ENCODE measurements at places on chromosomes 6 and 20. TPM values are rescaled to one million over a fixed set of nuclear protein-coding genes. Genes with fewer than 3 reads are reported as not detected.

- DNase-seq = peak; percentile 45
These were observed 116.5 kb upstream of the ESR1 start for GRCh38 chr6:151690768-151691562.

DNA sequence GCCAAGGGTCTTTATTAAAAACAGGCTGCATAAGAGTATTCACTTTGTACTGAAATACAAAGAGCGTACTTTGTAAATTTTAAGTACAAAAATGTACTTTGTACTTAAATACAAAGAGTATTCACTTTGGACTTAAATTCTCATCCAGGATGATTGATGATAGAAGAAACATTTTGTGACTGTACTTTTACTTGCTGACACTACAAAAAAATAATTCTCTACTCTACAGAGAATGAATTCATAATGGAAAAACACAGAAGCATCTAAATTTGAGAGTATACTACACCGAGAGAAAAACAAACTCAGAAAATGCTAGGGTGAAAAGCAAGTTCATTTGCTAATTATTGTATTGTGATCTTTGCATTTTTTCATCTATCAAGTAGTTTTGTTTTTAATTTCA is 54.4 kb upstream of the STXBP5 start:
- DNase-seq = no peak

Gene TRIM38
- total RNA-seq = 39.9 TPM

DNA sequence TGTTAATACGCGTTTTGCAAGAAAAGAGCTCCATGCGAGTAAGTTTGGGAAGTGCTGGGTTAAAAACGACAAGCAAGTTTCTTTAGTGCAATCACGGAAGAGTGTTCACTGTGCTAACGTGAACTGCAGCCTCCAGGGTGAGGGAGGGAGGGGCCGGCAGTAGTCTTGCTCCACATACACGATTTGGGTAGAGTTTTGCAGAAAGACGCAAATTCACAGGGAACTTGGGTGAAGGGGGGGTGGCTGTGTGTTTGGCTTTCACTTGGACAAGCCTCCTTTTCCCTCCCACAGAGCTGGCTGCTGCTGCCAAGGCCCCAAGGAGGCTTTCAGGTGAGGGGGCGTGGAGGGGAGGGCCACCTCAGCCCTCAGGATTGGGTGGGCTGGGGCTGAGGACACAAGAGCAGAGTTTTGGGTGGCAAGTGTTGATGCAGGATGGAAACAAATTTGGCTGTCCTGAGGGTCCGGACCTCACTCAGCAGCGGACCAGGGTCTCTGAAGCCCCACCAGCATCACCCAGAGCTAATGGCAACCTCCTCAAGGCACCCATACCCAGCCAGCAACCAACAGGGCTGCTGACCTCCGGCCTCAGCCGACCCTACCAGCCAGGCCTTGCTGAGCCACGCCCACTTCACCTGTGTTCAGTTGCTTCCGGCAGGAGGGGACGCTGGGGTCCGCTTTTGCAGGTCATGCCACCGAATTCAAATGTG is 204.5 kb downstream of the ERMARD start:
- DNase-seq = no peak

DNA sequence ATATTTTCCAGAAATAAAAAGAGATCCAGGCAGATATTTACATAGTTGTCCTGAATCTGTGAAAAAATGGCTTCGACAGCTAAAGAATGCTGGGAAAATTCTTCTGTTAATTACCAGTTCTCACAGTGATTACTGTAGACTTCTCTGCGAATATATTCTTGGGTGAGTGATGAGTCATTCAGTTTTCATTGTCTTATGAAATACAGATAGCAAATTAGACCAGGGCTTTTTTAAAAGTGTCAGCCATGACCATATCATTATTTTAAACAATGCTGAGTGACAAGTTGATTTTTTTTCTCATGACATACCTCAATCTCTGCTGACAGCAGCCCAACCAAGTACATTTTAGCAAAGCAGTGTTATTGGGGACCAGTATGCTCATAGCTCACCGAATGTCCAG is 32.8 kb downstream of the TSPYL4 start:
- no peak for DNase-seq

DNA sequence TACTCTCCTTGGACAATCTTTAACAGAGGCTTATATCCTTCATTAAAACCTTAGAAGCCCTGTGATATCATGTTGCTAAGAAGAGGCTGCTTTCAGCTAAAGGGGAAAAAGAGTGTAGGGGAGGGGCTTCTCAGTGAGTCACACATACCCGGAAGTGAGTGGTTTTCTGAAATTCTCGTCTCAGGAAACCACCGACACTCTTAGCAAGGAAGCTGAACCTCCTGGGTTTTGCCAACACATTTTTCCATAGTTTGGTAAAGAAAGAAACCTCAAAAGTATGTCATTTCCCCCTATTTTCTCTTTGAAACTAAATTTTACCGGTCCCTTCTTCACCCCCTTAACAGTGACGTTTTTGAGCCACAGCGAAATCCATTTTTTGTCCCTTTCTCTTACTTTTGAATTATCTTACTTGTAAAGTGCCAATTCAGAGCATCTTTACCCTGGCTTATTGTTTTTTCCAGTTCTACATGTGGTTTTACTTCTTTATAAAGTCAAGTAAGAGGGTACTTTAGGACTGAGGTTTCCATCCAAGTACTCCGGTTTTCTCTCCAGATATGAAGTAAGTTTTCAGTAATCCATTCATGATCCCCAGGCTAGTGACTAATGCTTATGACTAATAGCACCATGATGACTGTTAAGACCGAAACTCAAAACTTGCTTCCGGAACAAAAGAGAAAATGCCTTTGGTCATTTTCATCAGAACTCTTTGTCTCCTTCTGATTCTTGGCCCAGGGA is 219.3 kb downstream of the ARHGAP18 start:
- peak; percentile 65 for DNase-seq

- peak; percentile 8 for DNase-seq
These were observed 15.0 kb downstream of the OR2B3 start for GRCh38 chr6:29071831-29072723.

DNA sequence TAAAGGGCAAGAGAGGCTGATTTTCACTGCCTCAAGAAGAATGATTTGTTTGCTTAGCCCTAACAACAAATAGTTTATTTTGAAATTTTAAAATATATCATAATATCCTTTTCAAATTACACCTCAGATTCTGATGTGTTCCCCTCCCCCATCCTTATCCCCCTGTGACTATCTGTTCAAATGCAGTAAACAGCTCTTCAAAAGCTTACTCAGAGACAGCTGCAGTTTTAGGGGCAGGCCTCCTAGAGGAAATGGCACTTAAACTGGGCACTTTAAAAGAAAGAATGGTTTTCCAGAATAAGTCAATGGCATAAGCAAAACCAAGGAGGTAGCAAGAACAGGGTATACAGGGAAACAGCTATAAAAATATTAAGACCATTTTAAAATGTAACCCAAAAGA is 118.6 kb upstream of the UST start:
- no peak for DNase-seq

GRCh38 chr6:21751608-21752007 is 158.1 kb downstream of the SOX4 start:
- DNase-seq = no peak

GRCh38 chr6:149368065-149368464 is 32.0 kb upstream of the SUMO4 start:
- DNase-seq = no peak

DNA sequence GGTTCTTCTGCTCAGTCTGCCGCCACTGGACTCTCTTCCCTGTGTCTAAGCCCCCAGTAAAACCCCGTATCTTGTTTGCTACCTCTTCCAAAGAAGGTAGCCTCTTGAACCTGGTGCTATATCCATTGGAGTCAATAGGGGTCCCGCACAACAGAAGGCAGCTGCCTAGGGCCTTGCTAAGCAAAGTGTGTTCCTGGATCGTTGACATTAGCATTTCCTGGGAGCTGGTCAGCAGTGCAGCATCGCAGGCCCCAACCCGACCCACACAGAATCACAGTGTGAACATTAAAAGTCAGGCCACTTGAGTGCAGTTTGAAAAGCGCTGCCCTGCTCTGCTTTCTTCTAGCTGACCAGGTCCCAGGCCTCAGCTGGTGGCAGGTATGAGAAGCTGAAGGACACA is 2.9 kb downstream of the ADA start:
- DNase-seq = no peak

Gene VSTM2L
- not detected for total RNA-seq

GRCh38 chr20:8431538-8432434 is 299.7 kb downstream of the PLCB1 start:
- no peak for DNase-seq

DNA sequence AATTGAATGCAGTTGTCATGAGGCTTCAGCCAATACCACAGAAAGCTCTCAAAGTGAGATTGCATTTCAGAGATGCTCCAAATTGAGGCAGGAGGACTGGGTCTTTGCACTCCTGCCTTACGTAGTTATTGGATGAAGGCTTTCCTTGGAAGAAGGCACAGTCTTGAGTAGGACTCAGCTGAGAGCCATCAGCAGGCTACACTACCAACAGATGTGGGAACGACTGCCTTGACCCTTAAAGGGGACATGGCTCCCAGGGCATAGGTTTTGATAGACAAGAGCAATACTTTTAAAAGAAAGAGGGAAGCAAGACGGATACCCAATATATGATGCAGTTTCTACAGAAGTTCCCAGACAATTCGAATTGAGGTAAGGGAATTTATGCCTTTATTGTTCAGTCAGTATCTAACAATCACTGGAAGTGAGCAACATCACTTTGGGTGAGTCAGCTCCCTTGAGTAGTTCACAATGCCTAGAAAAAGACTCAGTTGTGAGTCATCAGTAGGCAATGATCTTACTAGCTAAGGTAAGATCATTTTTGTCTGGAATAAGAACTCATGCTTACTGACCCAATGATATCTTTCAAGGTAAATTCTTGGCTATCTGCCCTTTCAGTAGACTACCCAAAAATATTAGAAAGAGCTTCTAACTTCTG is 390.8 kb downstream of the GJA1 start:
- peak; percentile 1 for DNase-seq

DNA sequence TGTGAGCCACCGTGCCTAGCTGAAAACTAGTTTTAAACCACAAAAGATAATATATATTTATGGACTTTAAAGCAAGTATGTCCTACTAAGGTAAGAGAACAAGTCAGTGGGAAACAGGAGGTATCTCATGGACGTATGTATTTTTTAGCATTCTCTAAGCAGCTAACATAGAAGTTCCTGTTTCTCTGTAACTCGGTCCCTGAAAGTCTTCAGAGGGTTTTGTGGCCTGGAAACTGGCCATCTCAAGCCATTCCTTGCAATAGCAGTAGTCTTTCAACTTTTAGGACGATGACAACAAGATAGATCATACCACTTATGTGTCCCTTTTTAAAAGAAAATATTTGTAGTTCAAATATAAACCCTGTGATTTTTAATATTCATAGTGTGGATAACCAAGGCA is 95.6 kb upstream of the RALGAPA2 start:
- no peak for DNase-seq

Gene KIF13A
- 0.46 TPM for total RNA-seq

Gene DCDC2
- total RNA-seq = not detected

Gene GPLD1
- 0.82 TPM for total RNA-seq

DNA sequence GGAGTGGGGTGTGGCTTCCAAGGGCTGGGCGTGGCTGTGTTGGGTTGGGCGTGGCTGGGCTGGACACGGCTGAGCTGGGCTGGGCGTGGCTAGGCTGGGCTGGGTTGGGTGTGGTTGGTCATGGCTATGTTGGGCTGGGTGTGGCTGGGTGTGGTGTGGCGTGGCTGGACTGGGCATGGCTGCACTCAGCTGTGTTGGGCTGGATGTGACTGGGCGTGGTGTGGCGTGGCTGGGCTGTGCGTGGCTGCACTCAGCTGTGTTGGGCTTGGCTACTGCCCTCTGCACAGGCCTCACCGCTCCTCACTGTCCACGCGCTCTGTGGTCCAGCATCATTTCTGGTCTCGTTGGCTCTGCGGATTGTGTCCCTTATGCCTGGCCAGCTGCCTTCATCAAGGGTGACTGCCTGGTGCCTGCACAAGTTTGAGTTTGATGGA is 43.5 kb upstream of the SLCO4A1 start:
- DNase-seq = no peak

Gene OOEP
- total RNA-seq = 0.76 TPM

Gene BPIFB4
- not detected for total RNA-seq

DNA sequence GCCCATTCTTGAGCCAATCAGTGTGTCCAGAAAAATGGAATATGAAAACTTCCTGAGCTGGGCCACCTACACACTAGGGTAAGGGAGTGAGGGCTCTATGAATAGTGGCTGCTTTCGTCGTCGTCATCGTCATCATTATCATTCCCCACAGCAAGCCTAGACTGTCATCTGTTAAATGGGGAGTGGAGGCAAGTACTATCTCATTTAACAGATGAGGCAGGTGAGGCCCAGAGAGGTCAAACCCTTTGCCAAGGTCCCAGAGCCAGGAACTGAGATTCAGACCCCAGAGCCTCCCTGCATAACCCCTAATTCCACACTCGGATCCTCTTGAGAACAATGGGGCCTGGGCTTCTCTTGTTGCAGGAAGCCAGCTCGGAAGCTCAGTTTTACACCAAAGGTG is 20.6 kb downstream of the BPIFB1 start:
- DNase-seq = no peak

Gene ERVFRD-1
- total RNA-seq = not detected

- DNase-seq = peak; percentile 72
These were observed 25.3 kb downstream of the BFSP1 start for GRCh38 chr20:17505636-17506517.

DNA sequence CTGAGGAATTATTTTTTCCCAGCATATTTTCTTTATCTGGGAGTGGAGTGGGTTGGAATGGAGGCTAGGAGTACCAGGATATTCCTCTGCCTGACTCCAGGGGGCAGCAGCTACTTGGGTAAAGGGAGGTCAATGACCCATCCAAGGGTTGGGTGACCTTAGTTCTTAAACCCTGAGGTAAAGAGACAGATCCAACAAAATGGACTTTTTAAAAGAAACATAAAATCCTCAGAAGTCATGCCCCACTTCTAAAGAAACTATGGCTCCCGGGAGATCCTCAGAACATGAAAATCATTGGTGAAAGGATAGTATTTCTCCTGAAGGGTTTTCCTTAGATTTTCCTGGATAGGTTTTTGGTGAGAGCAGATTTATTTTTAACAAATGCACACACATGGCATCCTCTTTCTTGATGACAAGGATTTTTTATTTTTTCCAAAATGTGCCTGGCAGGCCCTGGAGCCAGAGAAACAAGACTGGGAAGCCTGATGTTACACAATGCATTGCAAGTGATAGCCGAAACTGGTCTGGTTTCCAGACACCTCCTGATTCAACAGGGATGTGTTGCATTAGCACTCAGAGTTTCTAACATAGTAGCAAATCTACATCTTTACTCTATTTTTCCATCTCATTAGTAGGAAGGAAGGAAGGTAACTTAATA is 240.9 kb upstream of the BTBD3 start:
- DNase-seq = peak; percentile 17

DNA sequence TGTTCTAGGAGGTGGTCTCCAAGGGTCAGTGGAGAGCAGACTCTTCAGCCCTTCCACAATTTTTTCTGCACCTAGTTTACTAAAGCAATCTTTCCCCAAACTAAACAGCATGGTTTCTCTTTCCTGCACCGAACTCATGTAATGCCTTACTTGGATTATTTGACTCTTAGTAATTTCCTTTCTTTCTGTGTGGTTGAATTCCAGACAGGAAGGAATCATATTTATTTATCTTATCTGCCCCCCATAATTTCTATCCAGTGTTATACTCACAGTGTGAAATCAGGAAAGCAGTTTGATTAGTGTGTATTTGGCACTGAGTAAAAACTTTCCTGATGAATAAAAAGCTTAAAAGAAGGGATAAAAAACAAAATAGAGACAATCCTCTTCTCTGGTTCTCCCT is 140.3 kb upstream of the STMND1 start:
- DNase-seq = no peak
